ENCODE measurements at places on chromosomes 2 and 18.

DNA sequence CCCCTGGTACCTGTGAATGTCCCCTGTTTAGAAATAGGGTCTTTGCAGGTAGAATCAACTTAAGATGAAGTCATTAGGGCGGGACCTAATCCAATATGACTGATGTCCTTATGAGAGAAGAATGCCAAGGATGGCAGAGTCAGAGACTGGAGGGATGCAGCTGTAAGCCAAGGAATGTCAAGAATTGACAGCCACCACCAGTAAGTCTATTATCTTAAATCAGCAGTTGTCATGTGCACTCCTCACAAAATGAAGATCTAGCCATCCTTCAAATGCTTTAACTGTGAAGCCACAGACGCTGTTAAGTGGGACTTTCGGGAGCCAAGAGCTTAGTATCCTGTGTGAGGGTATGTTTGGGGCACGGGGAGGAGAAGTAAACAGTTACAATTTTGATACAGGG is 83.2 kb downstream of the ITGA4 start:
- no peak for DNase-seq

- DNase-seq = no peak
Measured at GRCh38 chr2:198162276-198162675, 357.9 kb downstream of the PLCL1 start.

DNA sequence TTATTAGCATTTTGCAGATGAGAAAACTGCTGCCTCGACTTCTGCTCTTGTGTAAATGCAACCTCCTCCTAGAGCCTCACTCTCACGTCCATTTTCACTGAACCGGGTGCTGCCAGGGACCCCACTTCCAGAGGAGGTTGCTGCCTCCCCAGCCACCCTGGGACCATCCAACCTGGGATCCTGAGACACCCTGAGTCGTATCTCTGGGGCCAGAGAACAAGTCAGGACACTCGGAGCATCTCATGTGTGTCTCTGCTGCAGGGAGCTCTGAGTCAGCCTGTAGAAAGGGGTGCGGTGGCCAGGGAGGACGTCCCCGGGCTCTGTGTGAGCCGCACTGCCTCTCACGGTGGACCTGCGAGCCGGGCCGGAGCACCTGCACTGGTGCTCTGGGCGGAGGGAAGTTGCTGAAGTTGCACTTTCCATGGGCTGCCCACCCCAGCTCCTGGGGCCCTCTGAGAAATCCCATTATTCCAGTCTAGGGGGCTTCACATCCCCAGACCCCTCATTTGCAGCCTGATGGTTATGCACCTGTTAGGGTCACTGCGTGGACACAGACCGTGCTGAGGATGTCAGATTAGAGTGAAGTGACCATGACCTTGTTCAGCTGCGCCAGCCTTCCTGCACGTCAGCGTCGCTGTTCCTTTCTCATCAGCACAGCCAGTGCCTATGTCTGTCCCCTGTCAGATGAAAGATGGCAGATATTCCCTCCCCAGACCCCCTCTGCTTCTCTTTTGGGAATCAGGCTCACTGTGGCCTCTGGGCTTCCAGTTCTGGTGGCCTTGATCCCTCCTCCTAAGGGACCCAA is 230.4 kb downstream of the KLHL29 start:
- no peak for DNase-seq

- DNase-seq = no peak
Measured at GRCh38 chr2:131126436-131126835, 21.3 kb downstream of the PLEKHB2 start.

DNA sequence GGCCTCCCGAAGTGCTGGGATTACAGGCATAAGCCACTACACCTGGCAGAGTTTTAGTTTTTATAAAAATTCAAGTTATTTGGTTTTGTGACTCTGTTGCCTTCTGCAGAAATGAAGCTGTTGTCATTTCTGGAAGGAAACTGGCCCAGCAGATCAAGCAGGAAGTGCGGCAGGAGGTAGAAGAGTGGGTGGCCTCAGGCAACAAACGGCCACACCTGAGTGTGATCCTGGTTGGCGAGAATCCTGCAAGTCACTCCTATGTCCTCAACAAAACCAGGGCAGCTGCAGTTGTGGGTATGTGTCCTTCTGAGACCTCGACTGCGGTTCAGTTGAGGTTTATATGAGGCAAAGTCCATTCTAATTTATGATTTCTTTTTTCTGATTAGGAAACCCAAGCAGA is 7.2 kb downstream of the MTHFD2 start:
- DNase-seq = no peak

GRCh38 chr2:192166946-192167345 is 27.8 kb downstream of the TMEFF2 start:
- no peak for DNase-seq

- no peak for DNase-seq
Measured at GRCh38 chr2:189608795-189609422, 28.3 kb upstream of the SLC40A1 start.

GRCh38 chr2:130818809-130819208 is 17.9 kb upstream of the ARHGEF4 start:
- DNase-seq = no peak

DNA sequence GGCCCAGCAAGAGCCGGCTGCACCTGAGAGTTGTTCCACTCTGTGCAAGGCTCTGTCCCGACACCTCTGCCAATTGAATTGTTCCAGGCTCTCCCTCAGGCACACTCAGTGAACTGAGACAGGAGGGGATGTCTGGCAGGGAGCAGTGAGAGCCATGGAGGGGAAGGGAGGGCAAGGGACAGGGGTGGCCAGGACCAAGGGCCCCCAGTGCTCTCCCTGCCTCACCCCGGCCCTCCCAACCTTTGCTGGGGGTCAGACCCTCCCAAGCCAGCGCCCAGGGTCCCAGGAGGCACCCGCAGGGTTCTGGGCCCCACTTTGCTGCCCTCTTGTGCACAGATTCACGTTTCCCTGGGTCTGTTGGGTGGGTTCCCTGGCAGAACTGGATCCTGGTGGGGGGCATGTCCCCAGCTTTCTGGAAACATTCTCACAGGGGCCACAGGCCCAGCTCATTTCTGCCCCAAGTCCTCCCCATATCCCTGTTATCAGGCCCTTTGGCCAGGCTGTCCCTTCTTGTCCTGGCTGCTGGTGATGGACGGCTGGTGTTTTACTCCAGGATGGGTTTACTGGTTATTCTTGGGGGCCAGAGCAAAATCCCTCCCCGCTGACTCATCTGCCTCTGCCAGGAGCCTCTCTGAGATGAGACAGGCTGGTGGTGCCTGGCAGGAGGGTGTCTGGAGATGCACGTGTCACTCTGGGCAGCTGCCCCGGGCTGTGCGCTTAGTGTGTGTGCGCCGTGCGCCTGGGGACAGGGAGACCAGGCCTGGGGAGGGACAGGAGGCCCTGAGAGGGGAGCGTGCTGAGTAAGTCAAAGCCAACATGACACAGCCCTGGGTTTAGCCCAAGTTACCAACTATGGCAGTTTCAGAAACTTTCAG is 136.5 kb upstream of the CTDP1 start:
- no peak for DNase-seq

DNA sequence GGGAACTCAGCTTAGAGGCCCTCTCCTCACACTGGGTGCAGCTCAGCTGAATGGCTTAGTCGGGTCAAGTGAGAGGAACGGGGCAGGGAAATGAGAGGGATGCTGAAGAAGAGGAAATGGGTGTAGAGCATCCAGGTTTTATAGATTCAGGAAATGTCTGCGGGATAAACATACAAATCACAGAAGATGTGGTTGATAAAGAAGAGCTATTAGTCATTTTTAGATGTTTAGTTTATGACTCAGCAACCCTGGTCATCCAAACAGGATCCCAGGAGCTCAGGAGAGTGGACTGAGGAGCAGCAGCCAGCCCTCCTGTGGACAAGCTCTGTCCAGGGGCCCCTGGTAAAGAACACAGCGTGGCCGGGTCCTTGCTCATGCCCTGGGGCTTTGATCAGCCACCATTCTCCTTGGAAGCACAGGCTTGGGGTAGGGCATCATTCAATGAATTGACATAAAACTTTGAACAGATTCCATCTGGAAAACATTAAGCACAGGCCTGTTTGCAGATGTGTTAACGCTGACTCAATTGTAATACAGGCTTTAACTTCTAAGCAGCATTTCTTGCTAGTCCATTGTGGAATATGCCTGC is 83.0 kb downstream of the NPAS2 start:
- DNase-seq = no peak

DNA sequence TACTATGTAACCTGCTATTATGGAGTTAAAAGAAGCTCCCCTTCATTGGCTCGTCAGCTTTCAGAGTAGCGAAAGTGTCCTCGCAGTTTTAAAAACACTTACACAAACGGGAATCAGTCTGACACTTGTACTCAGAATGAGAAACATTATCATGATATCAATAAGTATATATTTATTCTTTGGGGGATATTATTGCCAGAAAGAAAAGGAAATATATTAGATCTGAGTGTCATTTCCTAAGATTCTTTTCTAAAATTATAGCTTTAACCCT is 584.5 kb downstream of the ZEB2 start:
- DNase-seq = no peak

GRCh38 chr2:102252236-102252635 is 59.1 kb upstream of the IL1RL1 start:
- DNase-seq = no peak

DNA sequence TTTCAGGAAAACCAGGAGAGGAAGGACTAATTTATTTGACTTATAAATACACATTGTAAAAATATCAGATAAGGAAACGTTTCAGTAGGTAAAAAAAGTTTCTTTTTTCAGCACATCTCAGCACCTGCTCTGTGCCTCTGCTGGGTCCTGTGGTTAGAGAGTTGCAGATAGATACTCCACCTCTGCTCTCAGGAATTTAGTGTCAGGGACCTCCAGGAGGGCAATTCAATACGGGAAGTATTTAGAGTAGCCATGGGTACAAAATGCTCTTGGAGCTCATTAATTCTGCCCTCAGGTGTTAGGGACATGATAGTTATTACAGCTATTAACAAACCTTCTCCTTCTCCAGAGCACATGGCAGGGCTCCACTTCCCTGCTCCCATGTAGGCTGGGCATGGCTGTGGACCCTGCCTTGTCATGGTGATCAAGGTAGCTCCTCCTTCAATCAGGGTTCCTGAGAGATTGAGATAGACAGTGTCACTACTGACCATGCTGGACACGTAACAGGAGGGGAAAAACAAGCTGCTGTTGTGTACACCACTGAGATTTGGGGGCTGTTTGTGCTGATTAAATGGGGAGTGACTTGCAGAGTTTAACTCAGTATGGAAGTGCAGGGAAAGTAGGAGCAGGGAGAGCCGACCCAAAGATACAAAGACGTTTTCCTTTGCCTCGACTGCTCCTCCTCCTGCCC is 185.6 kb upstream of the COPS8 start:
- DNase-seq = no peak

- no peak for DNase-seq
Measured at GRCh38 chr2:222136106-222136630, 162.6 kb downstream of the PAX3 start.

GRCh38 chr2:9950521-9951271 is 797 bp upstream of the GRHL1 start:
- peak; percentile 39 for DNase-seq

DNA sequence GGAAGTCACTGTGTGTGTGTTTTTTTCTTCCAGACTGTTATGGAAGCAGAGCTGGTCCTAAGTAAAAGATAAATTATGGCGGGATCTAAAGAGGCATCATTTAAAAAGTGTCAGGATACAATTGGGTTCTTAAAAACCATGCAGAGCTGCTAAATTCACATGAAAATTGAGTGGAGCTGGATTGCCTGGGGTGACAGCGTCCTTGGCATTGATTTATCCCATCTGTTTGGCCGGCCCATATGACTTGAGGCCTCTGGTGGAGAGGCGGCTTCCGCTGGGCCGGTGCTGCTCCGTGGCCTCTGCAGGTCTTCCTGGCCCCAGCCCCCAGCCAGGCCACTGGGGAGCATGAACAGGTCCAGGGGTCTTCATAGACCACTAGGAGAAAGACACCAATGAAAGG is 165.5 kb downstream of the GLI2 start:
- DNase-seq = no peak

DNA sequence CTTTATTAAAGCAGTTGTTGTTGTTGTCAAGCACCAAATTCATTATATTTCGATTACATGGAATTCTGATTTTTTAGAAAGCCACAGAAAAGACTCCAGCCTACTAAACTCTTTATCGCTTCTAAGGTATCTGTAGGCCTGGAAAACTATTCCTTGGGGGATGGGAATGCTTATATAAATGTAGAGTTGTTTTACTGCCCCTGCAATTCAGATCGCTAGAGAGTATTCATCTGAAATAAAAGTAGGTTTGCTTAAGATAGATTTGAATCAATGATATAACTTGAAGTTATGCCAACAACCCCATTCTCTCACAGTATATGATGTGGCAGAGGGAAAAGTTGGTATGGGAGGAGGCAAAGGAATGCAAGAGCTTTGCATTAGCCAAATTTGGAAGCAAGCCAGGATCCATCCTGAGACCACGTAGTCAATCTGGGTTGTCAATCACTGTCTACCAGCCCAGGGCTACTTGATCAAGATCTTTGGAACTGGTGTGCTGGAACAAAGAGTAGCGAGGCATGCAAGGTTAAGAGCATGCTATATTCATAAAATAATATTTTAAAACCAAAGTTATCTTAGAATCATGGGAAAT is 95.9 kb downstream of the LYPD6B start:
- DNase-seq = no peak

- DNase-seq = no peak
Measured at GRCh38 chr18:60193780-60194179, 178.8 kb downstream of the MC4R start.

GRCh38 chr2:8858264-8858663 is 20.9 kb upstream of the KIDINS220 start:
- no peak for DNase-seq

- DNase-seq = no peak
Measured at GRCh38 chr18:48514786-48515185, 24.0 kb upstream of the CTIF start.

- DNase-seq = no peak
Measured at GRCh38 chr18:54737986-54738385, 90.3 kb upstream of the RAB27B start.

GRCh38 chr2:226995625-226996041 is 159.8 kb downstream of the RHBDD1 start:
- DNase-seq = peak; percentile 61

- DNase-seq = no peak
Measured at GRCh38 chr2:120669121-120669952, 66.3 kb upstream of the GLI2 start.

- DNase-seq = peak; percentile 11
Measured at GRCh38 chr2:48313036-48313877, 216.7 kb upstream of the STON1 start.

- no peak for DNase-seq
Measured at GRCh38 chr2:223008162-223008561, 43.8 kb upstream of the KCNE4 start.

DNA sequence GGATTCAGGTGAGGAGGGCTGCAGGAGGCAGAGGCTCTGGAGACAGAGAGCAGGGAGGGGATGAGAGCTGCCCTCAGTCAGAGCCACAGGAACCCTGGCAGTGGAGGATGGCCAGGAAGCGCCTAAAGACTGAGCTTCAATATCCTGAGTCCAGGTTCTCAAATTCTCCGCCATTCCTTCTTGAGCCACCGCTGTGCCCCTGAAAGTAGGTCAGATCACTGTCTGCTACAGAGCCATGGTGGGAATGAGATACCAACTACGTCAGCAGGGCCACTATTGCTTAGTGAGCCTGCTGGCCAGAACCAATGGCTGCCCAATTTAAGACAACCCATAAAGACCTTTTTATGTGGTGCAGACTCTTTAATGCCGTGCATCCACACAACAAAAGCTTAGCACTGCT is 155.5 kb downstream of the CTIF start:
- DNase-seq = no peak

- DNase-seq = no peak
Measured at GRCh38 chr2:39476524-39476923, 39.4 kb upstream of the MAP4K3 start.

Data from stimulated activated CD4-positive, alpha-beta T cell treated with anti-CD3 and anti-CD28 coated beads, Interleukin-4, amount 100 ng/mL, for 24 hours (primary cell).